ENCODE measurements at places on chromosomes 6 and 20.

DNA sequence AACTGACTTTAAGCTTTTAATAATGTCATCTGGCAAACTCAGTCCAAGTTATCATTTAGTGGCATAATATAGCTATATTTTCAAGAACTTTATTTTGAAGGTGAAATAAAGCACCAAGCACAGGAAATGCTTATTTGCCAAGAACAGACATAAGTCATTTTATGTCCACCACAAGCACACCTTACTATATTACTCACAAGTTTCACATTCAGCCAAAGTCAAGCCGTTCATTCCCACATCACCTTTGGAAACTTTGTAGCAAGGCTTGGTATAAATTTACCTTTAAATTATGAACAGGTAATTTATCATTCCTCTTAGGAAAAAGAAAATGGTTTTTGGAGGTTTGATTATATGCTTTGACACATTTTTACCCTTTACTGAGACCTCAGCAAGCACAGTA, 236.8 kb upstream of the FKBP1C start:
- DNase-seq = no peak

GRCh38 chr20:47765271-47765670, 20.0 kb downstream of the SULF2 start:
- DNase-seq = no peak

DNA sequence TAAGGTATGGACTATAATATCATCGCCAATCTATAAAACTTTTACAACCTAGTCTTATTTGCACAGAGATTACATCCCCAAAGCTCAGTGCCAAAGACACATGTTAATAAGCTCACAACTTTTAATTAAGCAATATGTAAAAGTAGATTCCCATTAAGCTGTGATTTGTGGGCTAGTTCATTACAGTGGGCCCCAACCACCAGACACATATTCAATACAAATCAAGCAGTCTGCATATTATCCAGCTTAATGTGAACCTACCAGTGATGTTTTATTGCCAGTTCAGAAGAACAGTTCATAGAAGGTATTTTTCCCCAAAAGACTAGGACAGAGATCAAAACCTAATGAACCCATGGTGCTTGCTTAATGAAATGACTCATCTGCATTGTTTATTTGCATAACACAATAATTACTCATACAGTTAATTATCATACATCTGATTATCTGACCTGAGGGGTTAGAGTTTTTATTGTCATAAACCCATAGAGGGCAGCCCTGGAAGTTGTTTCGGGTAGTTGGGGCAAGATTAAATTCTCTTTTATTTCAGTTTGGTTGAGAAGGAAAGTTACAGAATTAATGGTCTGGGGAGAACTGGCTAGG, 831.0 kb downstream of the TFAP2A start:
- no peak for DNase-seq

DNA sequence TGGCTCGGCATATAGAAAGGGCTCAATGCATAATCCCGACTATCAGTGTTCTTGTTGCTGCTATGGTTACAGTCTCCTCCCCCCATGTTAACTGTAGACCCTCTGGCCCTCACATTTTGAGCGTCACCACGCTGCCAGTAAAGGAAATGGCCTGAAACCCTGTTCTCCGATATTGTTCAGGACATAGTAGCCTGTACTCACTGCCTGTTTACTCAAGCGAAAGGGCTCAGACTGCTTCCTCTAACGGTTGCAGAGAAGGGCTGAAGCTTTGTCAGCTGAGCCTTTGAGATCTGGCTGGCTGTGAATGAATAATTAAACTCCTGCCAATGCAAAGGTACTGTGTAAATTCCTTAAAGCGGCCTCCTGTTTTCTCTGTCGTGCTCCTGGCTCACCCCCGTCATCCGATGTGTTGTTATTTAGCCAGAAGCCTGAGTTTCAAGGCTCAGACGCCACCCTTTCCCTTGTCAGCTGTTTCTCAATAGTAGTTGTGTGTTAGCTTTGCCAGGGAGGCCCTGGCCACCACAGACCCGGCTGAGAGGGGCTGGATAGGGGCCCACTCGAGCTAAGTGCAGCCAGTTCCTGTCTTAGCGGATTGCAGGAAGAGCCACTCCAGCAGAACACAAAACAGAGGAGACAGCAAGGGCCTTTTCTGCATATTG, 31.2 kb upstream of the RALGAPA2 start:
- DNase-seq = peak; percentile 86

- no peak for DNase-seq
These were observed 128.4 kb downstream of the SYCP2 start for GRCh38 chr20:59804871-59805665.

DNA sequence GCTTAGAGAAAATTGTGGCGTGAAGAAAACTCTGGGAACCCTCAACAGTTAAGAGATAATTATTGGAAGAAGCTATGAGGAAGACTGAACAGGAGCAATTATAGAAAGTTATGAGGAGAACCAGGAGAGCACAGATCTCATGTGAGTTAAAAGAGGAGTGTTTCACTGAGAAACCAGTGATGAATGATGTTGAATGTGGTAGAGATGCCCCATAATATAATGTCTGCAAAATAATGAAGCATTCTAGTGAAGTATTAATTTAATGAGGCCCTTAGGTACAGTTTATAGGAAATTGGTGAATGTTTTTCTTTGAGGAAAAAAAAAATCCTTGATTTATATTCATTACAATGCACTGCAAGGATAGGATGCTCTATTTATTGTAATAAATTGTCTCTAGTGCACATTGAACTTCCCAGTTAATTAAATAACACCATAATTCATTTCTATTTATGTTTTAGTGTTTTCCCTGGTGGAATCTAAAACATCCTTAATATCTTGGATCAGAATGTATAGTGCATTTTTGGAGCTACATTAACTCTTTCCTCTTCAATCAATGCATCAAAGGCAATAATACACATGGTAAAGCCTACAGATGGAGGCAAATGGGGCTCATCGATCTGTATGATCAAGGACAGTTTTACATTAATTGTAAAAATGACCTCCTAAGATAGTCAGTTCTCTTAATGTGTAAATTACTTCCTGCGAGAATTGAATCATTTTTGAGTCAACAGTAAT, 91.4 kb upstream of the EYS start:
- no peak for DNase-seq

DNA sequence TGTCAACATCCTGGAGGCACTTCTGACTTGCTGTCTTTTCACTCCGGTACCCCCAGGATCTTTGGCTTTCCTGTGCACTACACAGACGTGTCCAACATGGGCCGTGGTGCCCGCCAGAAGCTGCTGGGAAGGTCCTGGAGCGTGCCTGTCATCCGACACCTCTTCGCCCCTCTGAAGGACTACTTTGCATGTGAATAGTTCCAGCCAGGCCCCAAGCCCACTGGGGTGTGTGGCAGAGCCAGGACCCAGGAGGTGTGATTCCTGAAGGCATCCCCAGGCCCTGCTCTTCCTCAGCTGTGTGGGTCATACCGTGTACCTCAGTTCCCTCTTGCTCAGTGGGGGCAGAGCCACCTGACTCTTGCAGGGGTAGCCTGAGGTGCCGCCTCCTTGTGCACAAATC, 12.0 kb upstream of the MAPRE1 start:
- DNase-seq = no peak

GRCh38 chr20:42857446-42857845, 332.3 kb downstream of the PTPRT start:
- no peak for DNase-seq

DNA sequence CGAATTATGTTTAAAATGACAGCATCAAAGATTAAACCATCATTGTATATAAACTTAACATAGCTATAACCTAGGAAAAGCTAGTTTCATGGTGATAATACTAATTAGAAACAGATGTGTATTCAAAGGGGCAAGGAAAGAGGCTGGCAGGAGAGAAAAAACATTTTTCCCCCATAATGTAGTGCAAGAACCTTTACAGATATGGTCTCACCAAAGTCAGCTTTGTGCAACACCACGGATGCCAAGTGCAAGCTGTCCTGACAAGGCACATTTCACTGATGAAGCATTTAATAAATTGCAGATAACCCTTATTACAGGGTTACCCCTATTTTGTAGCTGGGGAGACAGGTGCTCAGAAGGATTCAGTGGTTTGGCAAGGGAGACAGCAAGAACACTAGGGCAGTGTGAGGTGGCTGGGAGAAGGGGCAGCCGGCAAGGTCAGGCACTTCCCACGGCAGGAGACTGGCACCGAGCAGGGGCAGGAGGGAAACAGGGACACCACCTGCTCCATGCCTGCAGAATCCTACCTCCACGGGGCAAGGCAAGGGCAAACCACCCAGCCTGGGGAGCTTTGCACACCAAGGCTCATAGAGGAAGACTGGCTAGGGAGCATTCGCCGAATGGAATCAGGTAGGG, 6.5 kb downstream of the RPS6KA2 start:
- no peak for DNase-seq

DNA sequence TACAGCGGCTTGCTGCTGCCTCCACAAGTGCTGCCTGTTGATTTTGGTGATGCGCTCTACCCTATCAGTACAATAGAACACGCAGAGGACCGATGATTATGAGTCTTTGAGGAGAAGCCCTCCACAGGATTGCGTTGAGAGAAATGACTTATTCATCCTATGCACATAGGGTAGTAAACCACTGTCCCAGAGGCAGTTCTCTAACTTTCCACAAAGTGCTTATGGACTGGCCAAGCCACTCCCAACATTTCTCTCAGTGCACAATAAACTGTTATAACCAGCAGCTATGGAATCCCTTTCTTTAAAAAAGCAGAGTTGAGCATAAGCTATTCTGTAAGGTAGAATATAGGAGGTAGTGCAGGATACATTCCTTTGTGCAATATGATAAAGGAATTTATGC, 48.2 kb upstream of the REV3L start:
- DNase-seq = no peak

- DNase-seq = no peak
These were observed 17.2 kb downstream of the FAM184A start for GRCh38 chr6:119061215-119061614.

DNA sequence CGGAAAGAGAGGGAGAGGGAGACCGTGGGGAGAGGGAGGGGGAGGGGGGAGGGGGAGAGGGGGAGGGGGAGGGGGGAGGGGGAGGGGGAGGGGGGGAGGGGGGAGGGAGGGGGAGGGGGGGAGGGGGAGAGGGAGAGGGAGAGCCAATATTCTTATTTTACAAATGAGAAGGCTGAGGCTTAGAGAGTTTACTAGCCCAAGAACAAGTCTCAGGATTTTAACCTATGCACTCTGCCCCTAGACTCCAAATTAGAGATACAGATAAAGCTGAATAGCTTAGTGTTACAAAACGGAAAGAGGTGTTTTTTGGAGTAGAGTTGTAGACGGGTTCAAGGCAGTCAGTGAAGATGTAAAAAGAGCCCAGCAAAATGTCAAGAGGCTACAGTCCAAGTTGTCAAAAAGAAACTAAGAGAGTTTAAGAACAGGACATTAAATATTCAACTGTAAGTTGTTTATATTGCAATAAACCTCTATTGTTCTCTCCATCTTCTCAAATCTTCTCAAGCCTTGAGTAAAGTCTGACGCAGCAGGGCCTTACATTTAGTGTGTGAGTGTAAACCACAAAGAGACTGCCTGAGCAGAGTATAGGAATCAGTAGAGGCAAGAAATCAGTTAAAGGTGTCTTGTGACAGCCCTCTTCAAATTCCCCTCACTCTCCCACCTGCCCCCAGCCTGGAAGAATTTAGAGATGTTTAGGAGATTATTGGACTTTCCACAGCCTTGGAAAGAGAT, 34.9 kb upstream of the AKIRIN2 start:
- DNase-seq = no peak

GRCh38 chr20:39019805-39020325, 57.7 kb downstream of the DHX35 start:
- no peak for DNase-seq

- DNase-seq = no peak
These were observed 9.4 kb downstream of the EPB41L2 start for GRCh38 chr6:131053546-131054240.

GRCh38 chr6:100257793-100258395, 206.8 kb downstream of the SIM1 start:
- peak; percentile 27 for DNase-seq

DNA sequence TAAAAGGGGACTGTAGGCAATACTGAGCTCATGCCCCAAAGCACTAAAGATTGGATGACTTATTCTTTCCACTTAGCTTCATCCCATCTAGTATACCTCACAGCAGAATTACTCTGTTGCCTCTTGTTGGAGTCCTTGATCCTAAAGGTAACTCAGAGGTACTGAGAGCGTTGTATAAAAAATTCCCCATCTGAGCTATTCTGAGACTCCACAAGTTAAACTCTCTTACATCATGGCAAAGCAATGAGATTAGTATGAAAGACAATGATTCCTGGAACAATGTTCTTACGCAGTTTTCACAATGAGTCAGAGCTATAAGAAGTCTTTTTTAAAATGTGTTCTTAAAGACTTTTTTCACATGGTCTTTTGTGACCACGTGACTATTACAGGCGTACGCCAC, 370.1 kb downstream of the ADGRB3 start:
- DNase-seq = no peak

DNA sequence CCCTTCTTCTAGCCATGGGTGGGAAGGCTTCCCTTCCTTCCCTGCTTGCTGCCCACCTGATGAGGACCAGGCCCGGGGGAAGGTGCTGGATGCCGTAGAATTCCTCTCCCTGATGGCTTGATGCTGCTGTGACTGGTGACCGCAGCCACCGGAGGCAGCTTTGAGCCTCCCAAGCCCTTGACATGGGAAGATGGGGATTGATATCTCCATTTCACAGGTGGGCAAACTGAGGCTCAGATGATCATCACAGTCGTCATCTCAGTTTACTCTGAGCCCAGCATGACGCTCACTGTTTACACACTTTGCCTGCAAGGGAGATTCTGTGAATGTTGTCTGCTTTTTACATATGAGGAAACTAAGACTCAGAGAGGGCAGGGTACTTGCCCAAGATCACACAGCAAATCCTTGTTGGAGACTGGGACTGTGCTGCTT, 43.9 kb downstream of the SRC start:
- DNase-seq = no peak

DNA sequence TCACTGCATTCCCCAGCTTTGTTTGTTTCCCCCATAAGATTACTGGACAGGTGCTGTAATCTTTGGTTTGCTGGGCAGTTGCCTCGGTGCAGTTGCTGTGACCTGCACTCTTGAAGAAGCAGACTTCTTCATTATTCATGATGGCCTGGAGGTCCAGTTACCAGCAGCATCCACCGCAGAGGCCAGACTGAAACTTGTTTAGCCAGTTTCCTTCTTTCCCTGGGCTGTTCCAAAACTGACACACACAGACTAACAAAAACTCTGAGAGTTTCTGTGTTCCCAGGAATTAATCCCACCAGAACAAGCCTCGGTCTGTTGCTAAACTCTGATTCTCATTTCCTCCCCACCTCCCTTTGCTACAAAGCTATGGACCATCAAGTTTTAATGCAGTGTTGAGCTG, 144.1 kb downstream of the QRSL1 start:
- DNase-seq = no peak

GRCh38 chr6:73508776-73509175, 12.1 kb downstream of the EEF1A1 start:
- DNase-seq = no peak

- DNase-seq = no peak
These were observed 5.2 kb upstream of the GOPC start for GRCh38 chr6:117607511-117607910.
